Activated CD8-positive, alpha-beta memory T cell treated with anti-CD3 and anti-CD28 coated beads for 24 hours (primary cell): ENCODE measurements at places on chromosomes 1 and 21.

DNA sequence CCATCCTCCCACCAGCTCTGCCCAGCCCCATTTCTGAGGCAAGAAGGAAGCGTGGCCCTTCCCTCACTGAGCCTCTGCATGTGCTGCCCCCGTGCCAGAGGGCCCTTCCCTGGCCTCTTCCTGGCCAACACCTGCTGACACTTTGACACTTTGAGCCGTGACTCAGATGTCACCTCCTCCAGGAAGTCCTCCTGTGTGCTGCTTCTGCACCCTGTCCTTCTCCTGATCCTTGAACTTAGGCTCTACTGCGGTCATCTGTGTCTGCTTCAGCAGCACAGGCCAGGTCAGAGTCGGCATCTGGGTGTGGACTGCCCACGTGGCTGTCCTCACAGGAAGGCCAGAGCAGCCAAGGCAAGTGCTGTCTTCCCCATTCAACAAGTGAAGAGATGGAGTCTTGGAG is 19.6 kb upstream of the EPHA8 start:
- no peak for DNase-seq

DNA sequence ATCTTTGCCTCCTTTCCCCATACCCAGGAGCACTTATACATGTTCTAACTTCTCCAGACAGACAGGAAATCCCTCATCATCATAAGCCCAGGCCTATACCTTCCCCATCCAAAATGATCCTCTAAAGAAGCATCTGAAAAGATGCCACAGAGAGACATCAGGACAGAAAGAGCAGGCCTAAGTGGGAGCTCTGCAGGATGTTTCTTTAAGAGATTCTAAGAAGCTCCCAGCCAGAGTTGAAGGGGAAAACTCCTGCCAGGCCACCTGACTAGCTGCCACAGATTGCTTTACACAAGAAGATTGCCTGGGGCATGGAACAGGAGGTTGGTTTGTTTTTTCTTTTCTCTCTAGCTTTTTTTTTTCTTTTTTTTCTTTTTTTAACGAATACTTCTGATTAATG is 275.8 kb downstream of the VAV3 start:
- DNase-seq = no peak

- no peak for DNase-seq
Measured at GRCh38 chr1:183234660-183235476, 48.8 kb downstream of the LAMC2 start.

- DNase-seq = no peak
Measured at GRCh38 chr1:156291226-156292061, 4.0 kb downstream of the GLMP start.

- DNase-seq = peak; percentile 17
Measured at GRCh38 chr1:230820568-230820967, 47.8 kb downstream of the C1orf198 start.

DNA sequence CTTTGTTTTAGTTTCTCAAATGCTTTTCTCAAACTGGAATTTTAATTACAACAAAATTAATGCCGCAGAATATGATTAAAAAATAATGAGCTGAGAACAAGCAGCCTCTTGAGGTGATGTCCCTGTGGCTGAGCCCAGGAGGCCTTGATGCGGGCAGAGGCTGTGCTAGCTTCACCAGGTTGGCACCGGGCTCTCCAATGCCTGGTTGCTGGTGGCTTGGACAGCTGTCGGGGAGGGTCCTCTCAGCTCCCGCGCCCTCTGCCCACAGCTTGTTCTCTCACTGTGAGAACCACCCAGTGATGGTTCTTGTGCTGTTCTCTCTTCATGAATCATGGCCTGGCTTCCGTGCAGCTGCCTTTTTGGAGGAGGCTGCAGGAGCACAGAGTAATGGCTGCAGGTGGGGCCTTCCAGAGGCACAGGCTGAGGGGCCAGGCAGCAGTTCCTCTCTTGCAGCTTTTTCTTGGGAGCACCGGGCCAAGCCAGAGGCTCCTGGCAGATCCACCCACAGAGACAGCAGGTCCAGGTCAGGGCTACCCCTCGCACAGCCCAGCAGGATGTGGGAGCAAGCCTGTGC is 156.3 kb downstream of the PCBP3 start:
- no peak for DNase-seq

DNA sequence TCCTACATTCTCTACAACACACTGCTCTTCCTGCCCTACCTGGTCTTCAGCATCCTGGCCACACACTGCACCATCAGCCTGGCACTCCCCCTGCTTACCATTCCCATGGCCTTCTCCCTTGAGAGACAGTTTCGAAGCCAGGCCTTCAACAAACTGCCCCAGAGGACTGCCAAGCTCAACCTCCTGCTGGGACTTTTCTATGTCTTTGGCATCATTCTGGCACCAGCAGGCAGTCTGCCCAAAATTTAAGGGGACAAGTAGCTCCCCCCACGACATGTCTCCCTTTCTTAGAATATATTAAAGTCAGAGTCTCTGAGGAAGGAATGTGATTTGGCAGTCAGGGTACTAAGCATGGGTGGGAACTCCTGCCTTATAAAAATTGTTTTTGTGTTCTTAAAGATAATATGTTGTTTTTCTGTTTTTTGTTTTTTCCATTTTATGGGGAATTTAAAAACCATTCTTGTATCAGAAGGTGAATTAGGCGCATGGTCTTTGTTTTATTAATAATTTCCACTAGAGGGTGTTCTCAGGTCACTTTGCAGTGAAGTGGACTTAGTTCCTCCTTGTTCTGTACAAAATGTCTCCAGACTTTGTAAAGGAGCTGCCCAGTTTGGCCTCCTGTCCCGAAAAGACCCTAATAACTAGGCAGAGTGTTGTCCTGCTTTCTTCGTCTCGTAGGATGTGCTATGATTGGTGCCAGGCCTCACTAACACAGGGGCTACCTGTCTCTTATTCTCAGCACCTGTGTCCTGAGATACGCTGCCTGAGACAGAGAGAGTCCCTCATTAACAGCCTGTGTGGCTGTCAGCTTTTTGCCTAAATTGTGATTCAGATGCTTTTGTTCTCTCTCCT is 13.1 kb downstream of the UBIAD1 start:
- no peak for DNase-seq

- DNase-seq = no peak
Measured at GRCh38 chr1:181255270-181255929, 166.9 kb downstream of the IER5 start.

DNA sequence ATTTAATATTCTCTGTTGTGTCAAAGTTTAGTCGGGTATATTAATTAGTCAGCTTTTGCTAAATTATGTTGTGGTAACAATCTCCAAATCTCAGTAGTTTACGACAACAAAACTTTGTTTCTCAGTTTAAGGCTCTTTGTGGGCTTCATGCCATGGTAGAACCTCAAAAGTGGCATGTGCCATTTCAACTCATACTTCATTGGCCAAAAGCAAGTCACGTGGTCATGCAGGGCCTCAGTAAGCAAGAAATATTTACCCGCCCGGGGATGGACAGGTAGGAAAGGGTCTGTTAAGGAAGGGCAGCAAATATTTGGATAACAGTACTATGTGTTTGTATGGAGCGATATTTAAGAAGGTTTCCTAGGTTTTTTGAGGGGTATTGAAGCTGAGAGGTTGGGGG is 38.6 kb downstream of the ITSN1 start:
- no peak for DNase-seq

GRCh38 chr1:67735806-67736627 is 51.0 kb downstream of the GADD45A start:
- no peak for DNase-seq

- DNase-seq = no peak
Measured at GRCh38 chr1:162908780-162909179, 47.8 kb upstream of the CCDC190 start.

- DNase-seq = no peak
Measured at GRCh38 chr1:215282557-215282956, 200.0 kb downstream of the KCNK2 start.

- no peak for DNase-seq
Measured at GRCh38 chr1:214303141-214303930, 22.4 kb downstream of the SMYD2 start.

DNA sequence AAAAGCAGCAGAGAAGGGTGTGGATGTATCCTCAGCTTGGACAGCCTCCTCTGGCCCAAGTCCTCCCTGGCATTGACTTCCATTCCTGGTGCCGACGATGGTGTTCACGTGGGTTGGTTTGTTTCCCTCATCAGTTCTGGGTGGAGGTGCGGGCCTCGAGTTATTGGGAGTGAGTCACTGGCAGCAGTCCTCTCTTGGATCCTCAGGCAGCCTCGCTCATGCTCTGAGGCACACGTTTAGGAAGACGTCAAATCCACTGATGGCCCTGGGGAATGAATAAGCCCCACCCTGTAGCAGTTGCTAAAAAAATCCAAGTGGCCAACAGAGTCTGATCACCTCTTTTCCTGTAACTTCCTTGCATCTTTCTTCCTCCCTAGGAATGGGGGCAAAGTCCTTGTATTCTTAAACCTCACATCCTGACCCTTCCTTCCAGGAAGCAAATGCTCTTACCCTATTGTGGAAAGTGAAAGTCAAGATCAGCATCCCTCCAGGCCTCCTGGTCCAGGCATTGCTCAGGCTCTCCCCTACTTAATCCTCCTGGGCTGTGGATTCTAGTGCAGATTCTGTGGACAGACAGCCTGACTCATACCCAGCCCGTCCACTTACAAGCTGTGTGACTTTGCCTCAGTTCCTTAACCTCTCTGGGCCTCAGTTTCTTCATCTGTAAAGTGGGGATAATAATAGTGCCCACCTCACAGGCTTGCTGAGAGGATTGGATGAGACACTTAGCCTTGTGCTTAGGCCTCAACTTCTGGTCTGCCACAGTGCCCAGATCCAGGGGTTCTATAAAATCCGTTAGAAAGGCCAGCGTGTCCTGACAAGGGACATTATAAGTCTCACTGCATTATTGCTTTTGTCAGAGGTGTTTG is 111.1 kb downstream of the TLR5 start:
- DNase-seq = no peak

- no peak for DNase-seq
Measured at GRCh38 chr1:246226041-246226440, 281.0 kb downstream of the SMYD3 start.

DNA sequence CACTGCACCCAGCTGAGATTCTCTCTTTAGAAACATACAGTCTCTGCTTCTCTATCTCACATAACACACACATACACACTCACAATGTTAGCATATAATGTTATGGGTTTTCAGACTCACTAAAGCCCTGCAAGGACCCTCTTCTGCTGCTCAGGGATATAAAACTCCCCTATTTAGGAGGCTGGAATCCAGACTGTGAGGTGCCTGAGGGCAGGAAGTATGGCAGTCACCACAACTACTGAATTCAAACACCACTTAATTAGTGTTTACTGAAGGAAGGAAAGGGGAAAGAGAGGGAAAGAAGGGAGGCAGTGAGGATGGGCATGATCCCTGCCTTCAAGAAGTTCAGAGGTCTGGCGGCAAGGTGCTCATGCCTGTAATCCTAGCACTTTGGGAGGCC is 7.8 kb upstream of the CDK18 start:
- no peak for DNase-seq

DNA sequence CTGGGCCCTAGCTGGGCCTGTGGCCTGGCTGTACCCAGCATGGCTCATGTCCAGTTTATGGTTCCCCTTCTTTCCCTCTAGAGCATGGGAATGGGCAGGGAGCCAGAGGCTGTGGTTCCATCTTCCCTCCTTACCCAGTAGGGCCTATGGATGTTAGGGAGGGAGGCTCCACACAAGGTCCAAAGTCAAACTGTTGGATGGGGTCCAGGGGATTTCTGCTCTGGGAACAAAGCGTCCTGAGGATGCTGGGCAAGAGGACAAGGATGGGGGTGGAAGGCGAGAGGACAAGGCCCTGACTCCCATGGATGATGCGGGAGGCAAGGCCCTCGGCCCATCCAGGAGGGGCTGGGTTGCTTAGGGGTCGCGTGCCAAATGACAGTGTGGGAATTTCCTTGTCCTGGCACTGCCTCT is 17.3 kb downstream of the CSF1 start:
- no peak for DNase-seq

DNA sequence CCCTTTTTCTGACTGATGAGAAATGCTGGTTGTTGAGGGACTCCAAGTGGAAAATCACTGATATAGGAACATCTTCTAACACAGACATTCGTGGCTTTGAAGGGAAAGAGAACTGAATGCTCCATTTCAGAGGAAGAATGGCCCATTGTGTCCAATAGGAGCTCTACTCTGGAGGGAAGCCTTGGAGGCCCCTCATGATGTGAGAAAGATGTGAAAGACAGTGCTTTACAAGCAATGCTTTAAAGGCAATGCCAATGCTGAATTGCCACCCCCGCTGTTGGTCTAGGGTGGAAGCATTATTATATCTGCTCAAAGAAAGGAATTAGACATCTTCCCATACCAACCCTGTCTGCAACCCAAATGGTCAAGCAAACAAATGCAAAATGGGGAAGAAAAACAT is 13.7 kb downstream of the NMNAT2 start:
- no peak for DNase-seq

DNA sequence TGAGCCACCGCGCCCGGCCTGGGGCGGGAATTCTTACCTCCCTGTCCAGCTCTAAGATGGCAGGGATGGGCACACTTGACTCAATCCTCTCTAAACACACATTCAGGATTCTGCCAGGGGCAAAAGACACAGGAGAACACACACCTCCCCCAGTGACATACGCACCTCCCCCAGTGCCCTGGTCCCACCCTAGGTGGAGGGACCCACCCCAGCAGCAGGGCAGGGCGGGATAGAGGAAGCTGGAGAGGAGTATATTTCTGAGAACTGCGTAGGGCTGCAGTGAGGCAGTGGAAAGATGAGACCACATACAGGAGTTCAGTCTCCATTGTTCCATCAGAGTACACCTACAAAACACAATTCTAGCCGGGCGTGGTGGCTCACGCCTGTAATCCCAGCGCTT is 92.5 kb downstream of the SDCCAG8 start:
- DNase-seq = no peak

- peak; percentile 85 for DNase-seq
Measured at GRCh38 chr1:36161641-36162531, 5.9 kb downstream of the MAP7D1 start.

DNA sequence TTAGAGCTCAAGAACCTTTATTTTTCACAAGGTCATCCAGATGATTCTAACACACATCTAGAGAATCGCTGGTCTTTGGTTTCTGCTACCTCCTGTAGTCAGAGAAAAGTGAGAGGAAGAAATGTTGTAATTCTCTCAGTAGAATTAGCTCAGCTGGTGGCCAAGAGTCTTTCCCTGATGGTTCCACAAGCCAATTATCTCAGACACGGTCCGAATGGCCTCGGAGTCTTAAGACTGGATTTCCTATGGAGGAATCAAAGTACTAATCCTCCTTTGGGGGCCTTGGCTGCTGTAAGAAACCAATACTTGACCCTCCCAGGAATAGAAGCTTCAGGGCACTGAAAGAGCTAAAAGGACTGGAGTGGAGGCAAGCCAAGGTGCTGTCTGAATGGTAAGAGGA is 1.8 kb downstream of the TMEM81 start:
- DNase-seq = no peak

DNA sequence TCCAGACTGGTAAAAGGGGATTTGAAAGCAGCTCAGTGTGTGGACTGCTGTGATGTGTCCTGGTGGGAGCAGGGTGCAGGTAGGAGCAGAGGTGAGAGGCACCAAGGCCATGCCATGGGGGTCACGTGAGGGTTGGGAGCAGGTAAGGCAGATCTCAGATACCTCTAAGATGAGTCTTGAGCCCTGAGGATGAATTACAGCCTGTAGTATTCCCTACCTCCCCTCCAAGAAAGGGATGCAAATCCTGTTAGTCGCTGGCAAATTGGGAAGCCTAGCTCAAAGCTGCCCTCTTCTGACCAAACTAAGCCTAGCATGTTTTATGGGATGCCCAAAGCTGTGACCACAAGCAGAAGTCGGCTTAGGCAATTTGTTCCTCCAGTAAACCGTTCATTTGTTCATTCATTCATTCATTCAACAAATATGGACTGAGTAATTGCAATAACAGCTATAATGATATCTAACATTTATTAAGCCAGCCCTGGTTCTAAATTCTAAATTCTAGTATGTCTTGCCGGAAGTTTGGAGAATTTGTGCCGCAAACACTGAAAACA is 3.9 kb upstream of the NUAK2 start:
- DNase-seq = peak; percentile 76

- no peak for DNase-seq
Measured at GRCh38 chr1:212506666-212507065, 73.9 kb downstream of the NENF start.
